ENCODE measurements at places on chromosomes 13 and 19. TPM values are rescaled to one million over a fixed set of nuclear protein-coding genes. Genes with fewer than 3 reads are reported as not detected.

IL12RB1 gene
- total RNA-seq, result 0.44 TPM

SHC2 gene
- total RNA-seq, result 11.3 TPM

NLRP4 gene
- total RNA-seq, result not detected

LGALS4 gene
- 0.82 TPM for total RNA-seq

PRTN3 gene
- total RNA-seq, result not detected

FXYD7 gene
- not detected for total RNA-seq

CRX gene
- not detected for total RNA-seq

OR7D2 gene
- total RNA-seq, result 0.16 TPM

RNF225 gene
- not detected for total RNA-seq

SBNO2 gene
- 16.9 TPM for total RNA-seq

ZNF177 gene
- total RNA-seq, result 3.5 TPM

SIAH3 gene
- not detected for total RNA-seq

RFPL4AL1 gene
- not detected for total RNA-seq

PALM gene
- 26.8 TPM for total RNA-seq

ITGBL1 gene
- total RNA-seq, result 2.2 TPM

SLC7A10 gene
- total RNA-seq, result not detected

DNA sequence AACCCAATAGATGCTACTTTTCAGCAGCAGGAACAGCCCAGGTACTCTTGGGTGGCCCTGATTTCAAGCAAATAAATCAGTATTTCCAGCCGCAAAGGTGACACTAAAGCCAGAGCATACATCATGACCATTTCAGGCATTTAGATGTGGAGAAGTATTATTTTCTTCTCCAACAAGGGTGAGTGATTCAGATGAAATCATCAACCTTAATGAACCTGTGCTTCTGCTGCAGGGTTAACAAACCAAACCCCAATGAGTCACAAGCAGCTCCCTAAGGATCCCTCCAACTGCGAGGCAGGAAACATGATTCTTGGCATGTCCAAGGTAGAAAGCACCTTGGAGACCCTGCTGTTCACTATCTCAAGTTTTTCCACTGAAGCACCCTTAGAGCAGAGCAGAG lies 32.7 kb downstream of the MBNL2 start:
- no peaks in the 10 kb centered on the region for H3K27me3 ChIP-seq
- no peak for DNase-seq
- H3K4me1 ChIP-seq, result peaks cover 88% of the 10 kb centered on the region
- H3K4me3 ChIP-seq, result no peak overlapping the region

- H3K36me3 ChIP-seq, result no peaks in the 10 kb centered on the region
- DNase-seq, result peak; percentile 4
- no peaks in the 10 kb centered on the region for H3K4me1 ChIP-seq
- H3K4me3 ChIP-seq, result no peak overlapping the region
These were observed 55.2 kb downstream of the CEBPG start for GRCh38 chr19:33428627-33429125.

DNA sequence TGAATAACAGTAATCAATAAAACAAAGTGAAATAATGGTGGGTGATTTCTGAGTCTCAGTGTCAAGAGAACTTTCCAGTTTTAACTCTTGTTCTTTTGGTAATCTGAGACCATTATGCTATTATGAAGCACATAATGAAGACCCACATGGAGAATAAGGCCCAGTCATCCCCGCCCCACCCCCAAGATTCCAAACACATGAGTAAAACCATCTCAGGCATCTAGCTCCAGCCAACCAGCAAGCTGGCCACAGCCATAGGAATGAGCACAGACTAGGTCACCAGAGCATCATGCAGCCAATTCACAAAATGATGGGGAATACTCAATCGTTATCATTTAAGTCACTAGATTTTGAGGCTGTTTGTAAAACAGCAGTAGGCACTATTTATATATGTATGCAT lies 1769.0 kb upstream of the PCDH20 start:
- DNase-seq, result no peak
- no peak overlapping the region for H3K27ac ChIP-seq
- H3K27me3 ChIP-seq, result no peaks in the 10 kb centered on the region
- H3K4me3 ChIP-seq, result no peak overlapping the region
- H3K36me3 ChIP-seq, result no peaks in the 10 kb centered on the region
- H3K4me1 ChIP-seq, result no peaks in the 10 kb centered on the region

DNA sequence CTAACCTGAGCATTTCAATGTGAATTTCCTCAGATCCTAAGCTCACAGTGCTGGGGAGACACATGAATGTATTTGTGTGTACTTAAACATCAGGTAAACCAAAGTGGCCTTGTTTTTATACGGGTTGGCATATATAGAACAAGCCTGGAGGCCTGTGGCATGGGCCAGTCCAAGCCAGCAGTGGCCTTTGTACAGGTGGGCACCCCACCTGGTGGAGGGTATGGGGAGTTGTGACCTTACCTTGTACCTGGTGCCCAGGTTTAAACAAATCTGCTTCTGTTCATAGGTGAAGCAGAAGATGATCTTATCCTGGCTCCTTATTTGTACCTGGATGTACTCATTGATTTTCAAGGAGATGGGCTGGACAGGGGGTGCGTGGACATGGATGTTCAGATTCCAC lies 71.0 kb downstream of the ERICH6B start:
- H3K27me3 ChIP-seq, result peaks cover 20% of the 10 kb centered on the region
- no peaks in the 10 kb centered on the region for H3K36me3 ChIP-seq
- no peak overlapping the region for H3K27ac ChIP-seq
- no peaks in the 10 kb centered on the region for H3K4me1 ChIP-seq
- no peak overlapping the region for H3K4me3 ChIP-seq

DNA sequence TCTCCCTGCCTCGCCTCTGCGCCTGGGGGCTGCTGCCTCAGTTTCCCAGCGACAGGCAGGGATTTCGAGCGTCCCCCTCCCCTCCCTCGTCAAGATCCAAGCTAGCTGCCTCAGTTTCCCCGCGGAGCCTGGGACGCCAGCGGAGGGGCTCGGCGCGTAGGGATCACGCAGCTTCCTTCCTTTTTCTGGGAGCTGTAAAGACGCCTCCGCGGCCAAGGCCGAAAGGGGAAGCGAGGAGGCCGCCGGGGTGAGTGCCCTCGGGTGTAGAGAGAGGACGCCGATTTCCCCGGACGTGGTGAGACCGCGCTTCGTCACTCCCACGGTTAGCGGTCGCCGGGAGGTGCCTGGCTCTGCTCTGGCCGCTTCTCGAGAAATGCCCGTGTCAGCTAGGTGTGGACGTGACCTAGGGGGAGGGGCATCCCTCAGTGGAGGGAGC lies 722 bp upstream of the ICAM1 start:
- H3K36me3 ChIP-seq, result no peaks in the 10 kb centered on the region
- peaks cover 21% of the 10 kb centered on the region for H3K27me3 ChIP-seq
- peak overlapping the region; percentile 71 for H3K4me3 ChIP-seq
- DNase-seq, result peak; percentile 76

- no peak overlapping the region for H3K27ac ChIP-seq
- peaks cover 11% of the 10 kb centered on the region for H3K27me3 ChIP-seq
- no peaks in the 10 kb centered on the region for H3K36me3 ChIP-seq
- H3K4me3 ChIP-seq, result no peak overlapping the region
- no peak for DNase-seq
These were observed 375.4 kb upstream of the ZNF507 start for GRCh38 chr19:31970027-31970461.

GRCh38 chr19:8039231-8039630 lies 13.3 kb upstream of the CCL25 start:
- no peak overlapping the region for H3K27ac ChIP-seq
- no peak overlapping the region for H3K4me3 ChIP-seq
- no peak for DNase-seq
- no peaks in the 10 kb centered on the region for H3K4me1 ChIP-seq

DNA sequence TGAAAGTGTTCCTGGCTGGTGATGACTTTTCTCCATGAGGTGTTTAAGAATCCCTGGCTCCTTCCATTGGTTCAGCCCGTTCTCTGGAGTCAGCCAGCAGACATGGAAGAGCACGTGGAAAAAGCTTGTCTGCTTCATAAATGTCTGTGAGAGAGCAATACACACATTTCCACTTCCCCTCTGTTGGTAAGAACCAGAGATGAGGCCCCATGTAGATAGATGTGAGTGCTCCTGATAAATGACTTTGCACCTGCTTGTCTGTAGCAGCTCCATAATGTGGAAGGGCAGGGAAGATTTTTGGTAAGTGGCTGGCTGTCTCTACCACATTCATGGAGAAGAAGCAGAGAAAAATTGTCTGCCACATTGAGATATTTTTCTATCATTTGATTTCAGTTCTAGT lies 325.8 kb downstream of the LMO7 start:
- no peaks in the 10 kb centered on the region for H3K27me3 ChIP-seq
- no peak overlapping the region for H3K27ac ChIP-seq
- H3K36me3 ChIP-seq, result no peaks in the 10 kb centered on the region
- no peak for DNase-seq

DNA sequence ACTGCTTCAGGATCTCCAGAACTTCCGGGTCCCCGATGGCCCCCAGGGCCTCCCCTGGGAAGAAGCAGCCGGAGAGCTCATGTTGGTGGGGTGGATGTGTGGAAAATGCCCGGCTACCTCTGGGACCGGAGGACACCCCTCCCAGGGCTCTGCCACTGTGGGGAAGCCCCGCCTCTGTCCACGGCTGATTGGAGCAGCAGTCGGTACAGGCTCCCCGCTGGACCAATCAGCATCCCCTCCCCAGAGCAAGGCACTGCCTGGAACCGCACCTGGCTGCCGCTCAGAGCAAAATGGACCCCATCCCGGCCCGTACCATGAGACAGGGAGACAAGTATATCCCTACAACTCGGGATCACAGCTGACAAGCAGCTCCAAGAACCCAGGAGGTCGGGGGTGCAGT lies 6.4 kb downstream of the DOHH start:
- DNase-seq, result no peak
- peaks cover 58% of the 10 kb centered on the region for H3K36me3 ChIP-seq
- H3K27ac ChIP-seq, result no peak overlapping the region
- peaks cover 6% of the 10 kb centered on the region for H3K4me1 ChIP-seq

- no peak overlapping the region for H3K4me3 ChIP-seq
- no peak overlapping the region for H3K27ac ChIP-seq
- no peaks in the 10 kb centered on the region for H3K4me1 ChIP-seq
- no peak for DNase-seq
- peaks cover 11% of the 10 kb centered on the region for H3K36me3 ChIP-seq
These were observed 10.3 kb downstream of the PLD3 start for GRCh38 chr19:40358773-40359172.

GRCh38 chr19:35034588-35035382 lies 4.5 kb downstream of the SCN1B start:
- H3K36me3 ChIP-seq, result peaks cover 14% of the 10 kb centered on the region
- no peak overlapping the region for H3K27ac ChIP-seq
- no peaks in the 10 kb centered on the region for H3K27me3 ChIP-seq
- no peak overlapping the region for H3K4me3 ChIP-seq
- no peak for DNase-seq
- peaks cover 47% of the 10 kb centered on the region for H3K4me1 ChIP-seq

DNA sequence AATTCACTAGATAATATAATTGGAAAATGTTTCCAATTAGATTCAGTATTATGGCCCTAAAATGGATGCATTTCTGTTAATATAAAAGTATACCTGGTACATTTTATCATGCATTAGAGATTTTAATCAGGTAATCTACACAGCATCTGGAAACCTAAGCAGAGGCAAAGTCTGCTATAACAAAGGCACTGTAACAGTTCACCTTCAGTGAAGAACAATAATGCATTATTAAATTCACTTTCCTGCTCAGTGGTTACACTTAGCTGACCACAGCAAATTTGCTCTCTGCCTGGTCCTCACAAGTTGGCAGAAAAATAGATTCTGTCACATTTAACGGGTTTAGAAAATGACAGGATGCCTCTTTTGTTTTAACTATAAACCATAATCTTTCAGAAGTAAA lies 326.9 kb downstream of the DACH1 start:
- no peaks in the 10 kb centered on the region for H3K4me1 ChIP-seq
- DNase-seq, result no peak
- no peaks in the 10 kb centered on the region for H3K36me3 ChIP-seq

DNA sequence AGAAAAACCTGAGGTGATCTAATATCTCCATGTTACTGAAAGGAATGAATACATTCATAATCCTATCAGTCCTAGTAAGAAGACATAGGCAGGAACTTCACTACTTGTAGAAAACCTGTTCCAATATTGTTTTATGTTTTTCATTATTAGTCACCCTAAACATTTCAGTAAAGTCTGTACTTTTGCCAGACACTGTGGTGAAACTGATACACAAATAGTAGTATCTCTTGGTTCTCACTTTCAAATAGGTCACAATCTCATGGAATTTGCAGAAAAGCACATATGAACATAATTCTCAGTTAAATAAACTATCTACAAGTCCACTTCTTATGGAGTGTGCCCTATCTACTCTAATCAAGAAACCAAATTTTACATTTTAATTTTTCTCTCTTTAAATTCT lies 88.3 kb upstream of the PCDH9 start:
- no peak for DNase-seq
- no peaks in the 10 kb centered on the region for H3K27me3 ChIP-seq
- no peaks in the 10 kb centered on the region for H3K36me3 ChIP-seq
- no peak overlapping the region for H3K4me3 ChIP-seq
- no peaks in the 10 kb centered on the region for H3K4me1 ChIP-seq

DNA sequence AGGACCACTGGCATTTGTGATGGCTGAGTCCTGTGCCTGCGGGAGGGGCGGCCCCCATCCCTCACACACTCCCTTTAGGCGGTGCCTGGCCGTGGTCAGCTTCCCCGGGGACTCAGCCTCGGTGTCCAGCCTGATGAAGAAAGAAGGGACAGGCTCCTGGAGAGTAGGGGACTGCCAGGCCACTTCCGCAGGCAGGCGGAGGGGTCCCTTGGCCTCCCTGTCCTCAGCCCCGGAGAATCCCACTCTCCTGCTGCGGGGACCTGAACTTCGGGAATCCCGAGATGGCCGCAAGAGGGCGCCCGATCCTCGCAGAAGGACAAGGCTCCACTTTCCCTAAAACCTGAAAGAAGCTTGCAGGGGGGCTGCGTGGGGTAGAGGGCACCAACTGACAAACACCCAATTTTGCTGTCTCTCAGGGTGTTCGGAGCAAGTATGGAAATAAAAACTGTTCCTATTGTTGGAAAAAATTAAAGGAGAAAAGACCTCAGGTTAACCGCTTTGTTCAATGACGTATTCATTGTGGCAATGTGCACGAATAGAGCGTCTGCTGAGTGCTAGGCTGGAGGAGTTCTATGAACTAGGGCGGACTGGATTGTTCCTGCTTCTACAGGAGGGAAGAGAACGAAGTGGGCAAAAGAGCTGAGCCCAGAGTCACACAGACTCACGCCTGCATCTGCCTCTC lies 297.3 kb downstream of the ZNF536 start:
- peaks cover 37% of the 10 kb centered on the region for H3K4me1 ChIP-seq
- H3K4me3 ChIP-seq, result peak overlapping the region; percentile 29
- H3K27ac ChIP-seq, result no peak overlapping the region
- DNase-seq, result peak; percentile 68
- no peaks in the 10 kb centered on the region for H3K36me3 ChIP-seq

GRCh38 chr13:52103386-52103785 lies 25.5 kb downstream of the NEK5 start:
- no peak overlapping the region for H3K27ac ChIP-seq
- H3K36me3 ChIP-seq, result no peaks in the 10 kb centered on the region
- H3K27me3 ChIP-seq, result no peaks in the 10 kb centered on the region
- DNase-seq, result no peak
- no peaks in the 10 kb centered on the region for H3K4me1 ChIP-seq

GRCh38 chr13:111262715-111263114 lies 57.7 kb upstream of the TEX29 start:
- DNase-seq, result no peak
- H3K27me3 ChIP-seq, result no peaks in the 10 kb centered on the region
- H3K4me3 ChIP-seq, result no peak overlapping the region

GRCh38 chr13:71610876-71611275 lies 256.1 kb downstream of the DACH1 start:
- H3K27ac ChIP-seq, result no peak overlapping the region
- no peaks in the 10 kb centered on the region for H3K36me3 ChIP-seq
- no peak overlapping the region for H3K4me3 ChIP-seq
- no peak for DNase-seq
- no peaks in the 10 kb centered on the region for H3K27me3 ChIP-seq

- H3K4me3 ChIP-seq, result peak within 1 kb of the TSS; percentile 74
- H3K36me3 ChIP-seq, result peaks cover 18% of the 10 kb centered on the region
- H3K27me3 ChIP-seq, result peaks cover 28% of the 10 kb centered on the region
- peaks cover 56% of the 10 kb centered on the region for H3K4me1 ChIP-seq
- peak within 1 kb of the TSS; percentile 96 for H3K27ac ChIP-seq
- peak; percentile 85 for DNase-seq
These were observed at the start of gene PLIN4 for GRCh38 chr19:4518345-4519171. TSS of gene PLIN4 (minus strand) at chr19:4518486. CDS start at chr19:4518272, 214 bp downstream.

All from left ventricle myocardium inferior (tissue), 1 donor.